ENCODE measurements at places on chromosomes 7 and 10. TPM values are rescaled to one million over a fixed set of nuclear protein-coding genes. Genes with fewer than 3 reads are reported as not detected.

The IDI2 gene
- not detected for total RNA-seq

The STEAP4 gene
- total RNA-seq, result not detected

The SFMBT2 gene
- 17.6 TPM for total RNA-seq

The NPC1L1 gene
- total RNA-seq, result 0.04 TPM

- peaks cover 67% of the 10 kb centered on the region for H3K4me1 ChIP-seq
- no peaks in the 10 kb centered on the region for H3K27me3 ChIP-seq
- H3K4me3 ChIP-seq, result no peak overlapping the region
- H3K36me3 ChIP-seq, result peaks cover 11% of the 10 kb centered on the region
Measured at GRCh38 chr7:129616530-129616929, 5.0 kb downstream of the NRF1 start.

GRCh38 chr7:16396766-16397500, 24.4 kb downstream of the CRPPA start:
- no peak overlapping the region for H3K27ac ChIP-seq
- H3K36me3 ChIP-seq, result peaks cover 15% of the 10 kb centered on the region
- no peak for DNase-seq
- H3K27me3 ChIP-seq, result no peaks in the 10 kb centered on the region
- no peaks in the 10 kb centered on the region for H3K4me1 ChIP-seq

DNA sequence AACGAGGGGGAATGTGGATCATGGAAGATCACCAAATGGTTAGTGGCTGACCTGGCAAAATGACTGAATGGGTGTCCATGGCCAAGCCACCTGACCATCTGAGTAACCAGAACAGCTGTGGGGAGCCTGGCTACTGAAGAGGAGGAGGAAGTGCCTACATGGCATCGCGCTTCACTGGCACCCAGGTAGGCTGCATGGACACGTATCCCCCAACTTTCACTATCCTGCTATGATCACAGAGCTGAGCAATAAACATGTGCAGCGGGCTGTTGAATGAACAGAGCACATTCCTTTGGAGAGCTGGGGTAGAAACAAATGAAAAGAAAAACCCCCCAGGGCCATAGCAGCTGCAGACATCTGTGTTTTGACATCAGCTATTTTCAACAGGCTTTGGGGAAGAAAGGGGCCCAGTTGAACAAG, 6.5 kb downstream of the AKR1B1 start:
- peaks cover 34% of the 10 kb centered on the region for H3K4me1 ChIP-seq
- H3K36me3 ChIP-seq, result peaks cover 35% of the 10 kb centered on the region
- no peaks in the 10 kb centered on the region for H3K27me3 ChIP-seq
- H3K4me3 ChIP-seq, result no peak overlapping the region

GRCh38 chr7:137691566-137691965, 155.2 kb downstream of the DGKI start:
- no peaks in the 10 kb centered on the region for H3K4me1 ChIP-seq
- peaks cover 5% of the 10 kb centered on the region for H3K27me3 ChIP-seq
- H3K27ac ChIP-seq, result no peak overlapping the region
- DNase-seq, result no peak
- H3K36me3 ChIP-seq, result no peaks in the 10 kb centered on the region
- no peak overlapping the region for H3K4me3 ChIP-seq

- H3K27ac ChIP-seq, result no peak overlapping the region
- H3K4me3 ChIP-seq, result no peak overlapping the region
- H3K4me1 ChIP-seq, result peaks cover 11% of the 10 kb centered on the region
- H3K36me3 ChIP-seq, result no peaks in the 10 kb centered on the region
- DNase-seq, result peak; percentile 7
Measured at GRCh38 chr10:76882245-76882644, 755.4 kb downstream of the KCNMA1 start.

DNA sequence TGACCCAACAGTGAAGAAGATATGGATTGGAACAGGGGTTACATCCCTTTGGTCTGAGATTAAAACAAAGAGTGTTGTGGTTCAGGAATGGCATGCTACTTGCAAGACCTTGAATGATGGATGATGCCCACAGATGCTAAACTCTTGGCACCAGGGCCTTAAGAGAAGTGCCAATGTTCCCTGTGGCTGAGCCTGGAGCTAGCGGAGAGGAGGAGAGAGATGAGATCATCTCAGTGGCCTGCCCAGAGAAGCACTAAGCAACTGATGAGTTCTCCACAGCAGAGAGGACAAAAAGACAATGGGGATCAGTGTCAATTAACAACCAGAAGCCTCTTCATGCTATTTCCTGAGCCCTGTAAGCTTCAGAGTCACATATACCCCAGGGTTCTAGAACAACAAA, 97.8 kb downstream of the ELAPOR2 start:
- H3K4me3 ChIP-seq, result no peak overlapping the region
- no peak for DNase-seq
- H3K36me3 ChIP-seq, result no peaks in the 10 kb centered on the region
- H3K4me1 ChIP-seq, result peaks cover 10% of the 10 kb centered on the region
- peaks cover 1% of the 10 kb centered on the region for H3K27me3 ChIP-seq

DNA sequence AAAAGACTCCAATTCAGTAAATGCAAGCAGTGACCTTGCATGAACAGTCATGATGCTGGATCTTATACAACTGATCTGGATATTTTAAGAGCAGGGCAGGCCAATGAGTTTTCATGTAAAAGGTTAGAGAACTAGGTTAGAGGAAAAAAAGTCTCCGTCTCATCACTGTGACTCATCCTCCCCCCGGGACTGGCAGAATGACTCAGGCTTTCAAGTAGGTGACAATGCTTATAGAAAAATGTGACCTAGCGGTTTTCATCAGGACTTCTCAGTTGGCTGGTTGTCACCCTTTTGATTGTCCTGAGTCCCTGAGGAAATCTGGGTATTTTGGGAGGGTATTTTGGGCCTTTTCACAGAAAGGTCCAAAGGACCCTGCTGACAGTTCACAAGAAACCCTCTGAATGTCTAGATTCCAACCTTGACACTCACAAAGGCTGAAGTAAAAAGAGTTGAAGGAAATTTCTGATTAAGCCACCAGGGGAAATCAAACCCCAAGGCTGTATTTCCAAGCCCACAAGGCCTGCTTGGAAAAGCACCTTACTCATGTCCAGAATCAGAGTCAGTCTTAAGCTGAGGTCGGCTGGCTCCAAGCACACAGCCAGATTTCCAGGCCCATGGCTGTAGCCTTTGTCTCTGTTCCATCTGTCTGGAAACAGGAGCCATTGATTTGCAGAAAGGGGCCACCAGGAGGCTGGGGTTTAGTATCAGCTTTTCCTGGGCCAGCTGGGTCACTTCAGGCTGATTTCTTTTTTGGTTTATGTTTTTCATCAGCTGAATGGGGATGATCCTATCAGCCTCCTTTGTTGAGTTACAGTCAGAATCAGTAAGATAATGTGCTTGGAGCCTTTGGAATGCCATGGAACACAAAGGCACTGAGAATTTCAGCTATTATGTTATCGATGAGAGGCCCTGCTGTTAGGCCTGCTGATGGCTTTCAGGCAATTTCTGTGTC, 226.4 kb upstream of the HABP2 start:
- no peaks in the 10 kb centered on the region for H3K36me3 ChIP-seq
- no peak overlapping the region for H3K4me3 ChIP-seq
- peak; percentile 71 for DNase-seq
- peaks cover 10% of the 10 kb centered on the region for H3K27me3 ChIP-seq
- no peak overlapping the region for H3K27ac ChIP-seq
